ENCODE measurements at places on chromosomes 6 and 20.

- DNase-seq: no peak
These were observed 58.4 kb downstream of the MTFR2 start for GRCh38 chr6:136191606-136192312.

DNA sequence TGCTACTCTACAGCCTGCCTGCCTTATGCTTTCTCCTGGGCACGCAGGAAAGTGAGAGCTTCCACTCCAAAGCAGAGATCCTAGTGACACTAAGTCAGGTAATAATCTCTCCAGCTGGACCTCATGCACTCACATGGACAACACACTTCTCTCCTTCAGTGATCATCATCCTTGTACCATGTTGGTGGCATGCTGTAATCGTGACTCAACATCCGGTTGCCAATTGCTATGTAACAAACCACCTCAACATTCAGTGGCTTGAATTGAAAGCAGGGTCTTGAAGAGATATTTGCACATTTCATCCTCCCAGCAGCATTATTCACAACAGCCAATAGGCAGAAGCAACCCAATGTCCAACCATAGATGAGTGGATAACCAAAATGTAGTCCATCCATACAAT, 40.3 kb upstream of the PPP1R3G start:
- no peak for DNase-seq

DNA sequence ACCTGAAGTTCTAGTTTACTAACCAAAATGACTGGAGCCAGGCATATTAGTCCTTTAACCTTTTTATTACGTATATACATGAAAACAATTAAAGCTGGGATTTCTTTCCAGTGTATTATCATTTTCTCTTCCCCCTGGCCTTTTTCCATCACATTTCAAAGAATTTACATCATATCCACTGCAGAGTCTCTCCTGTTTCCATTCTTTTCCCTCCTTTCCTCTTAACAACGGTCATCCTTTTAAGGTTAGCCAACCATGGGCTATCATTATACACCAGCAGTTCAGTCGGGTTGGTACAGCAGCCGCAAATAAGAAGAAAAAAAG, 104.6 kb downstream of the TFAP2A start:
- DNase-seq: no peak

GRCh38 chr6:111150577-111150976, 63.3 kb downstream of the SLC16A10 start:
- DNase-seq: no peak

DNA sequence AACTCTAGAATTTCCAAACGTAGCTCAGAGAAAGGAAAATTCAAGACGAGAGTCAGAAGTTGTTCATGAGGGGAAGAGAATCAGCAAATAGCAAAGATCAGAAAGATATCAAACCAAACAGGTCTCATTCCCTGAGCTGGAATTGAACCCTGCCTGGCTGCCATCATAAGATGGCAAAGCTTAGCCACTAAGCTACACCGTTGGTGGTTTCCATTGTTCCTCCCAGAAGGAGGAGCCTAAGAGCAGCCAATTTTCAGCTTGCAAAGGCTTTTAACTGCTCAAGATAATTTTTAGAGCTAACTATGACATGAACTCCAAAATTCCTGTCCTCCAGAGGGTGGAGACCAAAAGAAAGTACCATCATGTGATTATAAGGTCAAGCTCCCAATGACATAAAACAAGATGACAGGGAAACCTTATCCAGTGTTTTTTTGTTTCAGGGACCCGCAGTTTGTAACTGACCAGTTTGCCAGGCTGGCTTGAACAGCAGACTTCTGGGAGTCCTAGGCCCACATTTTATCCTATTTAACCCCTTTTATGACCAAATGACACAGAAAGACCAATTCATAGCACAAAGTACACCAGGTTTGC, 55.9 kb downstream of the COL11A2 start:
- no peak for DNase-seq

GRCh38 chr6:25404091-25404490, 124.9 kb downstream of the CARMIL1 start:
- DNase-seq: no peak

- no peak for DNase-seq
These were observed 2.7 kb downstream of the HLA-B start for GRCh38 chr6:31354158-31354863.

DNA sequence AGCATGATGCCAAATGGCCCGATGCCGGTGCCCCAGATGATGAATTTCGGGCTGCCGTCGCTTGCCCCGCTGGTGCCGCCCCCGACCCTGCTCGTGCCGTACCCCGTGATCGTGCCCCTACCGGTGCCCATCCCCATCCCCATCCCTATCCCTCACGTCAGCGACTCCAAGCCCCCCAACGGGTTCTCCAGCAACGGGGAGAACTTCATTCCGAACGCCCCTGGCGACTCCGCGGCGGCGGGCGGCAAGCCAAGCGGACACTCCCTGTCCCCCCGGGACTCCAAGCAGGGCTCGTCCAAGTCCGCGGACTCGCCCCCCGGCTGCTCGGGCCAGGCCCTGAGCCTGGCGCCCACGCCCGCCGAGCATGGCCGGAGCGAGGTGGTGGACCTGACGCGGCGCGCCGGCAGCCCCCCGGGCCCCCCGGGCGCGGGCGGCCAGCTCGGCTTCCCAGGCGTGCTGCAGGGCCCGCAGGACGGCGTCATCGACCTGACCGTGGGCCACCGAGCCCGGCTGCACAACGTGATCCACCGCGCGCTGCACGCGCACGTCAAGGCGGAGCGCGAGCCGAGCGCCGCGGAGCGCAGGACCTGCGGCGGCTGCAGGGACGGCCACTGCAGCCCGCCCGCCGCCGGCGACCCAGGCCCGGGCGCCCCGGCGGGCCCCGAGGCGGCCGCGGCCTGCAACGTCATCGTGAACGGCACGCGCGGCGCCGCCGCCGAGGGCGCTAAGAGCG, 144.6 kb downstream of the SOBP start:
- peak; percentile 33 for DNase-seq

DNA sequence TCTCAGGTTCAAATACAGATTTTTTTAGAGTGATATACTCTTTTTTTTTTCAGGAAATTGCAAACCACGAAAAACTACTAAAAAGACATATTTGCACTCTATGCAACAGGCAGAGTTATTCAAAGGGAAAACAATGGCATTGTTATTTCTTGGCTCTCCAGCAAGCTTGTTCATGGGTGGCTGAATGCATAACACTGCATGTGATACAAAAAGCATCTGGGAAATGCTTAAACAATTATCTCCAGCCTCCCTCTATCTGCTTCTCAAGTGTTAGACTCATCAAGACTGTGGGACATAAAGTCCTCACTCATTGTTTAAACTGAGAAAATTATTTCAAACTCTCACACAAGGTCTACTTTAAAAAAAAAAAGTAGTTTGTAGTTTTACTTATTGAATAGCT, 7.3 kb upstream of the COL12A1 start:
- DNase-seq: no peak

DNA sequence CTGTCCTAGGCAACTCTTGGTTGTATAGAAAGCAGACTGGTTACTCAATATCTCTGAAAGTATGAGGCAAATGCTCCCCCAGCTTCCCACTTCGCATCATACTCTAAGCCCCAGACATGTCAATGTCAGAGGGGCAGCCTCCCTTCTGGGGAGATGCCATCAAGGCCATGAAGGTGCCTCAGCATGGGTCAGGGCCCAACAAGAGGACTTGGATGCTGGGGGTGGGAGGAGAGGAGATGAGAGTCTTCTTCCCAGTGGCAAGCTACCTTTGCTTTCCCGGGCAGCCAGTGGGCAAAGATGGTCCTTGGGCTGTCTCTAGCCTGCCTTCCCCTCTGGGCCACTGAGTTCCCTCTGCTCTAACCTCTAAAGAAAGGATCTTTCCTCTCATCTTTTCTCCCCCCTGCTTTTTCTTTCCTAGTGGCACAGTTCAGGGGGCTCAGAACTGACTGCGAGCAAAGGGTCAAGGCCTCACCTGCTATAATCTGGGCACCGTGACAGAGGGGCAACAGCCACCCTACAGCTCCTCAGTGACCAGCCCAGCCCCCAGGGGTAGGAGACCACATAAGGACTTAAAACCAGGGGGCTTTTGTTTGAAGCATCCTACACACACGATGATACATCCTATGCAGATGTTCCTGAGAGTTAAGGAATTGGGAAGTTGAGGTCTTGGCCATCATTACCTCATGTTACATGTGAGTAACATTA, 26.2 kb downstream of the MOCS1 start:
- no peak for DNase-seq

- DNase-seq: no peak
These were observed 99.0 kb upstream of the CDYL start for GRCh38 chr6:4677011-4677750.

- no peak for DNase-seq
These were observed 47.3 kb upstream of the TTPAL start for GRCh38 chr20:44428174-44429016.

GRCh38 chr6:4172368-4172767, 37.0 kb upstream of the ECI2 start:
- no peak for DNase-seq

DNA sequence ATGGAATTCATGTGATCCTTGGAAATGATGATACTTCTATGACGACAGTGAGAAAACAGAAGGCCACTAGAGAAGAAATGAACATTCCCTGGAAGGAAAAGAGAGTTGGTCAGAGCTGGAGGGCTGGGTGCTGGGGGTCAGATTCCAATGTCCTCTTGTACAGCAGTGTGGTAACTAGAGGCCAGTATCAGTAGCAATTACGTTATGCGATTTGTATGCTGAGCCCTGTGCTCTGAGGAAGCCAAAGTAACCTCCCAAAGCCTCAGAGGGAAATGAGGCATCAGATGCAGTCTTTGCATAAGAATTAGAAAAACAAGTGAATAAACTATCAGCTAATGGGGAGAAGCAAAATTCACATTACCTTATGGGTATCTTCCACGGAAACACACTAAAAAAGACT, 65.5 kb upstream of the SLC4A11 start:
- DNase-seq: no peak

DNA sequence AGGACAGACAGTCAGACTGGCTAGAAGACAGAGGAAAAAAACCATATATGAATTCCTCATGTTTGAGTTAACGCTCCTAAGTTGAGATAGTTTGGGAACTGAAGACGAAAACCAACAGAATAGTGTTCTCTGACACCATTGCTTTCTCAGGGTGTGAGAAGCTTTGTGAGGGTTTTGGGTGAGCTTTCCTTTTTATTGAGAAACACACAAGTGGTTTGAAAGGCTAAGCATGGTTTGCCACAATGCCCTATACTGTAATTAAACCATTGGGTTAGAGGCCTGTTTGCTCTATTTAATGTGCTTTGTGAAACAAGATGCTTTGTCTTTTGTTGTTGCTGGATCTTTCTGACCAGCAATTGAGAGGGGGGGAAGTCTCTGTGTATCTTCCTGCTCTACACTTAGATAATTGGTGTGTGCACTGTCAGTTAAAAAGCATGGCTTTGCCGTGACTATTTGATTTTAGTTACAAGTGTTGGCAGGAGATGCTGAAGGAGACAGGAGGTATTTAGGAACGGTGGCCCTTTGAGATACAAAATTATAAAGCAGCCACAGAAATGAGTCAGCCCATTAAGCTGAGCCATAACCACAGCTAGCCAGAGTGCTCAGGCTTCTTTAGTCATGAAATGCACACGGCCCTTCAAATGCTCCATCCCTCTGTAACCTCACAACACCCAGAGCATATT, 273.0 kb upstream of the PREP start:
- no peak for DNase-seq

DNA sequence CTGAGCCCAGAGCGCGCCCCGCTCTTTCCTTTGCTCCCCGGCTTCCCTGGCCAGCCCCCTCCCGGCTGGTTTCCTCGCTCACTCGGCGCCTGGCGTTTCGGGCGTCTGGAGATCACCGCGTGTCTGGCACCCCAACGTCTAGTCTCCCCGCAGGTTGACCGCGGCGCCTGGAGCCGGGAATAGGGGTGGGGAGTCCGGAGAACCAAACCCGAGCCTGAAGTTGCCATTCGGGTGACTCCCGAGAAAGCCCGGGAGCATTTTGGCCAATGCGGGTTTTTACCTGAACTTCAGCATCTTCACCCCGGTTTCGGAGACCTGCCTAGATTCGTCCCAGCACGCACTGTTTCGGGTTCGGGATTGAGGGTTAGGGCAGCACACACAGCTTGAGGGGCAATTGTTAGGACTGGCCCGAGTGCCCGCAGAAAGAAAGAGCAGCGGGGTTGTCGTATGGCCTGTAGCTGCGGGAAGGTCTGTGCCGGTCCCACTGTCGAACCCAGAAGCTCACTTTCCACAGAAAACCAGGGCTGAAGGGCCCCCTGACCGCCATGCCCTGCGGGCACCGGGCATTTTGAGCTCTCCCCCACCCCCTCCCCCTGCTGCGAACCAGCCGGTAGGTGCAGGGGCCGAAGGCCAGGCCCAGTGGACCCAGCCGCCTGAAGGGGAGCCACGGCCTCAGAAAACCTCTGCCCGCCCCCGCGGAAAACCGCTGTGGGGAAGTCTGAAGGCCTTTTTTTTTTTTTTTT, 2.1 kb downstream of the FOXP4 start:
- peak; percentile 76 for DNase-seq

DNA sequence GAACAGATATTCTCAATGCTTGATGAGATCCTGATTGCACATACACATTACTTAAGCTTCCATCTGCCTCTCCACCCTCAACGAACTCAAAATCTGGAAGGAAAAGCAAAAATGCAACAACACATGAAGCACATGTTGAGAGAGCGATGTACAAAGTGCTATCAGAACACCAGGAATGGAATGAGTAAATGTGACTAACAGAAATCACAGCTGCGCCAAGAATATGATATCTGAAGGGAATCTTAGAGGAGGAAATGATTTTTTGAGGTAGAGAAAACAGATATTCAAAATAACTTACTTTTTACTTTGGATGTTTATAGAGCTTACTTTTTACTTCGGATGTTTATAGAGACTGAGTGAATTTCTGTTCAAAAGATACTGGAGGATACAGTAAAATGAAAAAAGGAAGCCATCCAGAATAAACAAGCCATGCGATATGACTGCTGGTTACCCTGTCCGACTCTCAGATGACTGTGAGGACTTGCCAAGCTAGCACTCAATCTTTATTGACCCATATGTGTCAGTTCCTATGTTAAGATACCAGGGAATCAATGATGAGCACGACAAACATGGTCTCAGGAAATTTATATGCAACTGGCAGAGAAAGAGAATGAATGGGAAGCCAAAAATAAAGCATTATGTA, 102.0 kb downstream of the SMLR1 start:
- DNase-seq: no peak

GRCh38 chr6:98452685-98453084, 381.7 kb upstream of the POU3F2 start:
- DNase-seq: no peak

GRCh38 chr6:87799651-87800050, 97.6 kb upstream of the AKIRIN2 start:
- no peak for DNase-seq
